ENCODE measurements at places on chromosomes 1 and 21.

DNA sequence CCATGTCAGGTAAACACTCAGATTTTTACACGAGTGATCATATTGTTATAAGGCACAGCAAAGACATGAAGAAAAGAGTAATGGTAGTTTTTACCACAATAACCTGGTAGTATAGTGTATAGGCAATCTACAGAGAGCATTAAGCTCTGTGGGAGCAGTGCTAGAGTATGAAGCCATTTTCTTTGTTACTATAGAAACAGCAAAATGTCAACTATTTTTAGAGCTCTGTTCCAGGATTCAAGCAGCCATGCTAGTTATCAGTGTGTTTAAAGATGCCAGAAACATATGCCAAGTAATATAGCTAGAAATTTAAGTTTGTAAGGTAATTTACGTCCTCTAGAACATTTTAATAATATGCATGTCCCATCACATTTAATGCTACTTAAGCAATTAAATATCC, 77.6 kb upstream of the RGS18 start:
- DNase-seq: no peak

- no peak for DNase-seq
These were observed 142.5 kb downstream of the DHRS3 start for GRCh38 chr1:12475530-12475934.

- DNase-seq: no peak
These were observed 9.2 kb downstream of the PHLDA3 start for GRCh38 chr1:201459775-201460174.

DNA sequence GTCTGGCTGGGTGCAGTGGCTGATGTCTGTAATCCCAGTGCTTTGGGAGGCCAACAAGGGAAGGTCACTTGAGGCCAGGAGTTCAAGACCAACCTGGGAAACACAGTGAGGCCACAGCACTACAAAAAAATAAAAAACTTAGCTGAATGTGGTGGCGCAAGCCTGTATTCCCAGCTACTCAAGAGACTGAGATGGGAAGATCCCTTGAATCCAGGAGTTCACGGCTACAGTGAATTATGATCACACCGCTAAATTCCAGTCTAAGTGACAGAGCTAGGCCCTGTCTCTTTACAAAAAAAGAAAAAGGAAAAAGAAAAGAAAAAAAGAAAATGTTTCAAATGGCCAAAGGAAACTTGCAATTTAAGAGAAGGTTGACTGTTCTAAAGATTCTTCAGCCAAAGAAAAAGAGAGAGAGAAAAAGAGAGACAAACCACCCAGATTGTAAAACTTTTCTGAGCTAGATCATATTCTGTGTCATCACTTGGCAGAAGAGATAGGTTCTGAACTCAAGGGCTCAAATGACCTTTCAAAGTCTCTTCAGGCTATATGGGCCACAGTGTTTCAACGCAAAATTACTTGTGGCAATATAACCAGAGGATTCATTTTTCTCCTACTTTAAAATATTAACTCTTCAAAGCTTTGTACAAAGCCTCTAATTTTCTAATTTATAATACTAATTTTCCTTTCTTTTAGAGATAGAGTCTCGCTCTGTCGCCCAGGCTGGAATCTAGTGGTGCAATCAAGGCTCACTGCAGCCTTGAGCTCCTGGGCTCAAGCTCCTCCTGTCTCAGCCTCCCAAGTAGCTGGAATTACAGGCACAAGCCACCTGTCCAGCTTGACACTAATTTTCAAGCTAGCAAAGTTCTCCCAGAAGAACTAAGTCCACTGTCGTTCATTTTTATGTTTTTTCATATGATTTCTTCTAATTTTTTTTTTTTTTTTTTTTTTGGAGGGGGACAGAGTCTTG, 20.5 kb downstream of the ARID4B start:
- DNase-seq: no peak

GRCh38 chr21:32975811-32976431, 49.8 kb upstream of the OLIG2 start:
- no peak for DNase-seq

DNA sequence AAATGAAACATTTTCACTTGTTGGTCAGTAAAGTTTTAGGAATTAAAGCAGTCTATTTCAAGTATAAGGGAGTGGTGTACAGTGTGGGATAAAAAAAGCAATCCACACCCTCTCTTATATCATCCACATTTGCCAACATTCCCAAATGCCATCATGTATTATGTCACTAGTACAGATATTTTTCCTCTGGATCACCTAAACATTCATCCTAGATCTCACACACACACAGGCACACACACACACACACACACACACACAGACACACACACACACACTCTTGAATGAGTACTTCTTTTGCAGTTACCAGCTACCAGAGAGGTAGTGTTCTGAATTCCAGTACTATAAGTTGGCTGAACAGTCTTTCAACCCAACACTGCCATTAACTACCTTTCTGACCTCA, 1369.1 kb upstream of the ADGRL4 start:
- peak; percentile 58 for DNase-seq

GRCh38 chr1:111660204-111661150, 40.9 kb downstream of the RAP1A start:
- no peak for DNase-seq

DNA sequence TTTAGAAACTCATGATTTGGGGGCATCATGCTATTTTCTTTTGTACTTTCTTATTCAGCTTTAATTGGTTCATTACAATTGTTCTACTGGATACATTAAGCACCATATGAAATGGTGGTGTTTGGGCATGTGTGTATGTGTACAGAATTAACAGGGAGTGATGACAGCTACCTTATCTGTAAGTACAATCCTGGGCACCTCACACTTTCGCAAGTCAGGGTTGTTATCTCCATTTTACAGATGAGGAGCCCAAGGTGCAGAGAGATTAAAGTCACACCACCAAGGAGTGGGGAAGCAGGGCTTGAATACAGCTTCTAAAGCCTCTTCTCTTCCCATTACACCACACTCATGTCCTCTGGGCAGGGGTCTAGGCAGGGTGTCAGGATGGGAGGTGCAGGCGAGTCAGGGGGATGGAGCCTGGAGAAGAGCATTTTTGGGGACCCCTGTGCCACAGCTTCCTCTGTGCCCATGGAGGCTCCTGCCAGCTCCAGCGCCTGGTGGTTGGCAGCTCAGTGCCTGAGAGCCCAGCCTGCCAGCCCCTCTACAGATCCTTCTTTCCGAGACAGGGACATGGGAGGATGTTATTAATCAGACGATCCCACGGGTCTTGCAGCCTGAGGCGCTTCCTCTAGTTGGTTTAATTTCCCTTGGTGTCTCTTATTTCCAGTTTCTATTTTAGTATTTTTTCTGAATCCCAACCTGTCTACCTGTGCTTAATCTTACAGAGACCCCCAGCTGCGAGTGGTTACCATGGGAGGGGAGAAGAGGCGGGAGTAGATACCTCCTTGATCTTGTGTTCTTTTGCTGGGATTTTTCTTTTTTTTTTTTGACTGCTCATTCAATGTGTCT, 126.2 kb upstream of the CD34 start:
- no peak for DNase-seq

DNA sequence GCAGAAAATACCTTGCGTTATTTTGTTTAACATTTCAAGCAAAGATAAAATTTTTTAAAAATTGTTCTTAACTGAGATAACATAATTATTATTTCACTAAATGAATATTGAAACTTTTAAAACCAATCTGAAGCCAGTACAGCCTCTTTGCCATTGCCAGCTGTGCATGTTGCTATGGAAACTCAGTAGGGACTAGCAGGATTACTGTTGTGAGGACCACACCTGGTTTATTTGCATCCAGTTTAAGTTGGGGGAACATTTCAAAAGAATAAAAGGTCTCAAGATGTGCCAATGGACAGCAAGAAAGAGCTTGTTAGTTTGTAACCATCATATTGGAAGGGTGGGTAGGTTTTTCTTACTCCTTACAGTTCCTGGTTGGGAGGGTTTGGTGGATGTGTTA, 80.7 kb downstream of the POU2F1 start:
- DNase-seq: no peak

DNA sequence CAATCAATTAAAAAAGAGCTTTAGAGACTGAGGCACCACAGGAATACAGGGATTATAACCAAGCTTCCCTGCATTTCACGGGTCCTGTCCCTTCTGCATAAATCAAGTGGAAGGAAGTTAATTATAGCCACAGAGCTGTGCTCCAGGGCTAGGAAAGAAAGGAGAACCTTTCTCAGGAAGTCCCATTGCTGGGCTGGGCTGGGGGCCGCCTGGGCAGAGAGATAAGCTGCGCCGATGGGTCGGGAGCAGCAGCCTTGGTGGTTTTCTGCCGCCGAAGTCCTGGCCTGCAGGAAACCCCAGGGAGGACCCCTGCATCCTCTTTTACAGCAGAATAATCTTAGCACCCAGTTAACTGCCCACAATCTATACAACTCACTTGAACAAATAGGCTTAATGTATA, 12.6 kb upstream of the CD34 start:
- no peak for DNase-seq

GRCh38 chr1:82598337-82598736, 797.6 kb downstream of the ADGRL2 start:
- DNase-seq: no peak

GRCh38 chr1:119828266-119828665, 17.0 kb upstream of the REG4 start:
- DNase-seq: no peak

GRCh38 chr1:182170891-182171461, 109.5 kb upstream of the ZNF648 start:
- no peak for DNase-seq

DNA sequence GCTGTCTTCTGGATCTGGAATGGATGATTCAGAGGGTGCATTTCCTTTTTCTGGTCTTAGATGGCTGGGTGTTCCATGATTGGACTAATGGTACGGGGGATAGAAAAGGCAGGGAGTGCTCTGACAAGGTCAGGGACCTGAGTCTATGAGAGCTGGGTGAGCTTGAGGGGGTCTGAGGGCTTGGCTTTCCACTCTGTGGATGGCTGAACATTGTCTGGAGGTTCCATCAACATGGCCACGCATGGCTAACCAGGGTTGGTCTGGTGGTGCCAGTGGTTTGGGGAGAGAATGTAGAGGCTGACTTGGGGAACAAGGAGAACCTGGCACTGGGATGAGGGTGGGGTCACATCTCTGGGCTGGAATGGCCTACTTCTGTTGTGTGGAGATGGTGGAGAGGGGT, 41.5 kb upstream of the TSPAN2 start:
- no peak for DNase-seq

GRCh38 chr1:29444081-29444715, 207.9 kb downstream of the PTPRU start:
- no peak for DNase-seq

- no peak for DNase-seq
These were observed 38.7 kb downstream of the AZIN2 start for GRCh38 chr1:33119532-33120217.

Measured in amniotic stem cell (primary cell).